Pancreas (tissue), 10 donors: ENCODE measurements at places on chromosomes 11 and 22.

GRCh38 chr22:42356533-42356932 is 75.7 kb downstream of the NFAM1 start:
- no peak for DNase-seq

DNA sequence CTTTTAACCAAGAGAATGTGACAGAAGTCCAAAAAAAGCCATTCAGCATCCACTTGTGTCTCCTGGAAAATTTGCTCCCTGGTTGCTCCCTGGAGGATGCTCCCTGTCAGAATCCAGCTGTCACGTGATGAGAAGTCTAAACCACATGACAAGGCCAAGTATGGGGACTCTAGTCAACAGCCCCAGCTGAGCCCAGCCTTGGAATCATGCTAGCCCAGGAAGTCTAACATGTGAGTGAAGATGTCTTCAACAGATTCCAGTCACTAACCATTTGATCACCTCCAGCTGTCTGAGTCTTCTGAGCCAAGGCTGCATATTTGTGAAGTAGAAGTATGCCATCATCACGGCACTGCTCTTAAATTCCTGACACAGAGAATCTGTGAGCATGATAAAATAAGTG is 4.2 kb downstream of the OR56B4 start:
- no peak for DNase-seq

DNA sequence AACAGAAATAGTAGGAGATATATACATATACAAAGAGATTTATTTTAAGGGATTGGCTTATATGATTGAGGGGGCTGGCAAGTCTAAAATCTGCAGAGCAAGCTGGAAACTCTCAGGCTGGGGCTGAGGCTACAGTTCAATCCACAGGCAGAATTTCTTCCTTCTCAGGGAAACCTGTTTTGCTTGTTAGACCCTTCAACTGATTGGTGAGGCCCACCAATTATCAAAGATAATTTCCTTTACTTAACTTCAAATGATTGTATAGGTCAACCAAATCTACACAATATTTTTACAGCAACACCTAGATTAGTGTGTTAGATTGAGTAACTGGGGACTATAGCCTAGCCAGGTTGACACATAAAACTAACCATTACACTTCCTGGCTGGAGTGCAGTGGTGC is 4.7 kb upstream of the PLEKHB1 start:
- no peak for DNase-seq

- DNase-seq = no peak
Measured at GRCh38 chr11:9459667-9460321, 1.0 kb upstream of the ZNF143 start.

GRCh38 chr11:30825723-30826122 is 239.6 kb upstream of the MPPED2 start:
- DNase-seq = no peak

GRCh38 chr22:28911777-28912669 is 28.7 kb downstream of the ZNRF3 start:
- no peak for DNase-seq
